NT2/D1 (cell line): ENCODE measurements at places on chromosomes 1 and 21.

DNA sequence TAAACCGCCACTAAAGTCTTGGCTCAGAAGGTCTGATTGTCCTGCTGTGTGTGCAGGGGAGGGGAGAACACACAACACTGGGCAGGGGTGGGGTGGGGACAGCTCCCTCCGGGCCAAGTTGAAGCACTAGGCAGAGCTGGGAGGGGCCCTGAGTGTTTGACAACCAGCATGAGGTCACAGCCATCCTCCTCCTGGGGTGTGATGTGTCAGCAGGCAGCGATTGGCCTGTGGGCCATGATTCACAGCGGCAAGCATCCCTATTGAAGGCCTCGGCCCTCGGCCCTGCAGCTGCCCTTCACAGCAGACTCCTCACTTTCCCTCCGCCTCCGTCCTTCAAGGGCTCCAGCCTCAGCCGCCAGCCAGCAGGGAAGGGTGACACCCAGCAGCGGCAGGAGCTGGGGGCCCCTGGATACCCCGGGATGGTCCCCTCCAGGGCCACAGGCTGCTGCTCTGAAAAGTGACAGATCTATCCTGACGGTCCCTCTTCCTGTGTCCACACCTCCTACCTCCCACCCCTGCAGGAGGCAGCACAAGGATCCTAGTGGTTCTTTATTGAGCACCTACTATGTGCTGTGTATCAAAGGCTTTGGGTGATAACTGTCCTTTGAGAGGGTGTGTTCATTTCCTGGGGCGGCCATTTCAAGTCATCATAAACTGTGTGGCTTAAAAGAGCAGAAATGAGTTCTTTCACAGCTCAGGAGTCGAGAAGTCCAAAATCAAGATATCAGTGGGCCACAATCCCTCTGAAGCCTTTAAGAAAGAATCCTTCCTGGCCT is 66.0 kb upstream of the SLC25A33 start:
- DNase-seq, result peak; percentile 27

DNA sequence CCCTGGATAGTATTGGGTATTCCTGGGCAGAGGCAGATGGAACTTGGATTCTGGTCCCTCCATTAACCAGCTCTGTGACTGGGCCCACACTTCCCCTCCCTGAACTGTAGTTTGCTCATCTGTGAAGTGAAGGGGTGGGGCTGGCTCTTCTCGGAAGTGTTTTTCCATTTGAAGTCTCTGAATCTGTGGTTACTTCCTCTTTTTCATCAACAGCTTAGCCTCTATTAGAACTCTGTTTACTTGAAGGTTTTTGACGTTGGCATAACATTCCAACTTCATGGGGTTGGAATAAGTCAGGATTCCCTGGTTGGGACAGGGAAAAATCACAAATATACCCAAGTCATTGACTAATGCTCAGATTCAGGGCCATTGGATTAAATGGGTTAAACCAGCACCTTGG is 3.6 kb downstream of the KIAA0040 start:
- no peak for DNase-seq

- DNase-seq, result peak; percentile 43
These were observed 63.9 kb downstream of the KCNK1 start for GRCh38 chr1:233677690-233678354.

DNA sequence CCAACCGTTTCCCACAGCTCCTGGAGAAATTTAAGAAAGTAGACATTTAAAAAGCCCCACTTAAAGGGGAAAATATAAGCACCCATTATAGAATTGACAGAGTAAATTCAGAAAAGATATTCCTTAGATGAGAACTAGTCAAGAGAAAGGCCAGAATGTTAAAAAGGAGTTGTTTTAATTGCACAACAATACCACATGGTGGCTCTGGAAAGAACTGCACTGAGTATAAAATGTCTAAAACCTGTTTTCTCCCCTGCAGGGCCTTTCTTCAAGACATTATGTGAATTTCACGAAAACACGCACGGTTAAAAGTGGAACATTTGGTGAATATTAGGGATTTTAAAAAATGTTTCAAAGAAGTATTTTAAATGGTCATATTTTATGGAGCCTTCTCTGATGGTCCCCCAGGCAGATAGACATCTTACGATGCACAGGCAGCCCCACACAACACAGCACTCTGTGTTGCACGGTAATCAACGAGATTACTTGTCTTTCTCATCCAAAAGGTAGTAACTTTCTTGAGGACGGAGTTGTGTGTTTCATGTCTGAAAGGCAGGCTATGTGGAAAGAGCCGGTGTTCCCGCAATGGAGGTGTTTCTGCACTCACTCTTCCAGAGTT is 101.9 kb downstream of the PRRX1 start:
- DNase-seq, result no peak

GRCh38 chr1:30034627-30035521 is 688.5 kb downstream of the MATN1 start:
- DNase-seq, result peak; percentile 38

GRCh38 chr1:173356191-173356762 is 120.9 kb upstream of the PRDX6 start:
- DNase-seq, result no peak

DNA sequence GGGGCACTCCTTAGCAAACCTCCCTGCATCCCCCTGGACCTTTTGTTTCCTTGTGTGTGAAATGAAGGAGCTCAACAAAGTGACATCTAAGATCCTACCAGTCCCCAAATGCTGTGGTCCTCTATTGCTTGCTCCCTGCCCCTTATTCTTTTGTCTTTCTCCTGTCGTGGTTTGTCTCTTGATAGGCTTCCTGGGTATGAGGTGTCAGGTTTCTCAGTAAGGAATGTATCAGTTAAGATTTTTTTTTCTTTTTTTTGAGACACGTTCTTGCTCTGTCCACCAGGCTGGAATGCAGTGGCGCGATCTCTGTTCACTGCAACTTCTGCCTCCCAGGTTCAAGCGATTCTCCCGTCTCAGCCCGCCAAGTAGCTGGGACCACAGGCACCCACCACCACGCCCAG is 16.8 kb downstream of the CNIH3 start:
- DNase-seq, result peak; percentile 56

GRCh38 chr1:223319905-223320580 is 43.9 kb downstream of the SUSD4 start:
- peak; percentile 54 for DNase-seq

DNA sequence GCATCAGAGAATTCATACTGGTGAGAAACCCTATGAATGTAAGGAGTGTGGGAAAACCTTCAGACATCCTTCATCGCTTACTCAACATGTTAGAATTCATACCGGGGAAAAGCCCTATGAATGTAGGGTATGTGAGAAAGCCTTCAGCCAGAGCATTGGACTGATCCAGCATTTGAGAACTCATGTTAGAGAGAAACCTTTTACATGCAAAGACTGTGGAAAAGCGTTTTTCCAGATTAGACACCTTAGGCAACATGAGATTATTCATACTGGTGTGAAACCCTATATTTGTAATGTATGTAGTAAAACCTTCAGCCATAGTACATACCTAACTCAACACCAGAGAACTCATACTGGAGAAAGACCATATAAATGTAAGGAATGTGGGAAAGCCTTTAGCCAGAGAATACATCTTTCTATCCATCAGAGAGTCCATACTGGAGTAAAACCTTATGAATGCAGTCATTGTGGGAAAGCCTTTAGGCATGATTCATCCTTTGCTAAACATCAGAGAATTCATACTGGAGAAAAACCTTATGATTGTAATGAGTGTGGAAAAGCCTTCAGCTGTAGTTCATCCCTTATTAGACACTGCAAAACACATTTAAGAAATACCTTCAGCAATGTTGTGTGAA is 12.8 kb downstream of the ZFP69B start:
- no peak for DNase-seq

DNA sequence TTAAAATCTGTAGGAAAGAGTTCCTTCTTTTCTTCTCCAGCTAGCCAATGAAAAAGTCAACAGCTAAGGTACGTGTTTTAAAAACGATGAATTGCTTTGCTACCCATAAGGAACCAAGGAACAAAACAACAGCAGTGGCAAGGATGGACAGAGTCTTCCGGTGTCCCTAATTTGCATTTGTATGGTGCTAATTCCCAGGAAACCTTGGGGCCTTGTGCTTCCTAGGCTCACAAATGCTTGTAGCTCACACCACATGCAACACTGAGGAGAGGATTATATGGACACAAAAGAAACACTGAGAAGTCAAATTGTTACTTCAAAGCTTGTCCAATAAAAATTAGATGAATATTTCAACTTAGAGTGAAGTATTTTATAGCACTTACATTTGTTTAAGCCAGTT is 1.8 kb upstream of the PGBD5 start:
- peak; percentile 94 for DNase-seq

GRCh38 chr21:45147473-45148315 is 73.3 kb downstream of the ADARB1 start:
- DNase-seq, result no peak

DNA sequence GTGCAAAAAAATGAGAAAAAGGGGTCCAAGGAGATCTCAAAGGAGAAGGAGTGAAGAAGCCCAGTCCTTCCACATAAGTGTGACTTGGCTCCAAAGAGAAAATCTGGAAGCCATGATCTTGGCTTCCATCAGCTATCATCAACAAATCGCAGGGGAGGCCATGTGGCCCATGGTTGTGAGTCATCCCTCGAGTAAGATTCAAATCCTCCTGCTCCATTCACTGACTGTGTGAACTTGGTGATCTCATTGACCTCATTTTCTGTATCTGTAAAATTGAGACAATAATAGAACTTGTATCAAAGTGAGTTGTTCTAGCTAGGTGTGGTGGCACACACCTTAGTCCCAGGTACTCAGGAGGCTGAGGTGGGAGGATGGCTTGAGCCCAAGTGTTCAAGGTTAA is 79.1 kb upstream of the OLIG2 start:
- DNase-seq, result no peak

GRCh38 chr1:12485231-12486058 is 132.6 kb downstream of the DHRS3 start:
- DNase-seq, result no peak

- DNase-seq, result peak; percentile 89
These were observed 36.7 kb upstream of the THEM4 start for GRCh38 chr1:151945725-151946722.

- DNase-seq, result no peak
These were observed 52.5 kb downstream of the MDM4 start for GRCh38 chr1:204568576-204569315.

DNA sequence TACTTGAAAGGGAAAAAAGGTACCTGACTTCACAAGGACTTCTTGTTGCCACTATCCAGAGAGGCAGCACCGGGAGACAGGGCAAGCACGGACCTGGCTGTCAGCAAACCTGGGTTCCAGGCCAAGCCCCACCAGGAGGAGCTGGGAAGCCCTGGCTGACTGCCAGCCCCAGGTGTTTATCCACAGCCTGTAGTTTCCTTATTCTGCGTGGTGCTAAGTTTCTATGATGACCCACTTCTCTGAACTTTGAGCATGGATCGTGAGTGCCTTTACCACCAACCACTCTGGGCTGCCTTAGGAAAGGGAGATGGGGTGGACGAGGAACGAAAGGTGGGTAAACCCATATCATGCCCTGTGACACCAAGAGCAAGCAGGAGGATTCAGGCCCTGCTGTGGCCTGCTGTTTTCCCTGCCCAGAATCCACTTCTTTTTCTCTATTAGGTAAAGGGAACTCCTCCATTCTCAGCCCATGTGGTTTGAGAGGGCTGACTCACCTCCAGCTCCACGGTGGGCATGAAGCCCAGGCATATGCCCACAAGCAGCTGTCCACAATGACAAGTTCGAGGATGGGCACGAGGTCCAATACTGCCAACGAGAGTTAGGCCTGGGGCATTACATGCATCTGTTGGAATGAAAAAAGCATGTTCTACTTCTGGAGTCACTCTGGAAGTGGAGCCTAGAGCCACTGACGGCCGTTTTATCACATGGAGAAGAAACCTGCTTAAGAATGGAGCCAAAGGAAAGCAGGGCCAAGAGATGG is 20.3 kb downstream of the TSPAN2 start:
- no peak for DNase-seq

- no peak for DNase-seq
These were observed 349.5 kb downstream of the TGFB2 start for GRCh38 chr1:218694636-218695035.

- no peak for DNase-seq
These were observed 304.6 kb downstream of the PTPRU start for GRCh38 chr1:29540801-29541357.

DNA sequence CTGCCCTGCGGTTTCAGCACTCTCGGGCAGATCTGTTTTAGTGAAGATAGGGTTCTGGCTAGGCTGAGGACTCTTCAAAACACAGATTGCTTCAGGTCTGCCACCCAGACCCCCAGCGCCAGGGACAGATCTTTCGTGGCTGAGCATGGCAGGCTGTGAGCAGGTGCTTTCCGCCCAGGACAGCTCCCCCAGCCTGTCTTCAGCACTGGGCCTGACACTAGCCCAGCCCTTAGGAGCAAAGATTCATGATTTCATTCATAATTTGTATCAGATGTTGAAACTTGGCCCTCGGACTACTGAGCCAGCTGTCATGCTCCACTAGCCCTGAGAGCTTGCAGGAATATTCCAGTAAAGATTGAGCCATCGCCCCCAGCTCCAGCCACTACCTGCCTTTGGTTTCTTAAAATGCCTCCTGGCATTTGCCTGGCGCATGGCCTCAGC is 5.9 kb downstream of the ADPRS start:
- DNase-seq, result no peak

DNA sequence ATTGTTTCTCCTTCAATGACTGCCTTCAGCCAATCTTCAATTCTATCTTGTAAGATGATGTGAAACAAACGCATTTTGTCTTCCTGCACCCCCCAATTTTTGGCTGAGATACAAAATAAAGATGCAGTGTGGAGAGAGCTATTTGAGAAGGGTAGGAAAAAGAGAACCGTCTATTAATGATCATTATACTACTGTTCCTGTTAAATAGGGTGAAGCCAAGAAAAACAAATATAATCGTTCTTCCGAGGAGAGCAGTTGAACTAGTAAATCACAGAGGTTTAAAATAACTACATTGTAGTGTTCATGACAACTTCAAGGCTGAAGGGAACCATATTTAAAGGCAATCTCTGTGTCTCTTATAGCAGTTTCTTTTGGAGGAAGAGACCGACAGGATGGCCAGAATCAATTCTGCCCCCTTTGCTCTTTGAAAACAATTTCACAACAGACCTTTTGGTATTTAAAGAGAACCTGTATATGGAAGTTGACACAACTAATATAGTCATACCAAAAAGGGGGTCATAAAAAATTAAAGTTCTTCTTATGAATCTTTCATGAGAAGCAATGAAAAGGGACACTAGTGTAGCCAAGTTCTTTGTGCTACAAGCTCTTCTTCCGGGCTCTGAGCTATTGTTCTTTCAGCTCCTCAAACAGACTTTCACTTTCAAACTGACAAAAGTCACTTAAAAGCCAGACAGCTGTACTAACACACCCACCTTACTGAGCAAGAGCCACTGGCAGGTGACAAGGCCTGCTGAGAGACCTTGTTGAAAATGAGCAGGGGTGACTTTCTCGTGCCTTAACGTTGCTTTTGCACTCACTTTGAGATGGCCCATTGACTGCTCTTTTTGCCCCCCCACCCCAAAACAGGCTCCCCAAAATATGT is 30.9 kb downstream of the PROX1 start:
- DNase-seq, result no peak

DNA sequence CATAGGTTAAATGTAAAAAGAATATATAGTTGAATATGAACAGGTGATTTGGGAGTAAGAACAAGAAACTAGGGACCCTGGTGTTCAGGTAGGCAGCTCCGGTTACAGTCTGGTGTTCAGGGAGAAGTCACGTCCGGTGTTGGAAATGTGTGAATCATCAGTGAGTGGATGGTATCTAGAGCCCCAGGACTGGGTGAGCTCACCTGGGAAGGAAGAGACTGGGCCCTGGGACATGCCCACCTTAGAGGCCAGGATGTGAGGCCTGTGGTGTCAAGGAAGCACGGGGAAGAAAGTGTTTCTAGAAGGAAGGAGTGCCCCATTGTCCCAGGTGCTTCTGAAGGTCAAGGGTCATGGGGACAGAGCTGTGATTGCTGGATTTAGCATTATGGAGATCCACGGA is 1.5 kb upstream of the GJB3 start:
- no peak for DNase-seq
